ENCODE measurements at places on chromosomes 16 and 17. TPM values are rescaled to one million over a fixed set of nuclear protein-coding genes. Genes with fewer than 3 reads are reported as not detected.

RFFL gene
- total RNA-seq: 9.7 TPM

NPIPB12 gene
- total RNA-seq: 57.6 TPM

ACLY gene
- total RNA-seq: 64.1 TPM

OTOA gene
- total RNA-seq: 0.42 TPM

LRRC46 gene
- total RNA-seq: not detected

CES1 gene
- total RNA-seq: 25.0 TPM

C17orf107 gene
- 7.7 TPM for total RNA-seq

CEMP1 gene
- not detected for total RNA-seq

FBXW10B gene
- 1.7 TPM for total RNA-seq

PTGES3L gene
- total RNA-seq: 6.8 TPM

CCL14 gene
- total RNA-seq: 3.3 TPM

CDC6 gene
- total RNA-seq: 7.9 TPM

SPAG7 gene
- total RNA-seq: 35.2 TPM

GLIS2 gene
- total RNA-seq: 6.1 TPM

RIPOR1 gene
- 20.5 TPM for total RNA-seq

NPIPB4 gene
- total RNA-seq: 138 TPM

TEKT3 gene
- 1.1 TPM for total RNA-seq

CCL8 gene
- total RNA-seq: 1.0 TPM

UQCRC2 gene
- 224 TPM for total RNA-seq

STX1B gene
- total RNA-seq: 0.74 TPM

CA10 gene
- 2.2 TPM for total RNA-seq

ADORA2B gene
- 5.9 TPM for total RNA-seq

ULK2 gene
- 51.7 TPM for total RNA-seq

MRPL45 gene
- total RNA-seq: 26.9 TPM

WSCD1 gene
- total RNA-seq: 6.8 TPM

SMIM5 gene
- 4.0 TPM for total RNA-seq

RAB37 gene
- total RNA-seq: 3.2 TPM

SLC4A1 gene
- total RNA-seq: 6.7 TPM

KRT9 gene
- not detected for total RNA-seq
